AG20443 (cell line): ENCODE measurements at places on chromosomes 1 and 21.

DNA sequence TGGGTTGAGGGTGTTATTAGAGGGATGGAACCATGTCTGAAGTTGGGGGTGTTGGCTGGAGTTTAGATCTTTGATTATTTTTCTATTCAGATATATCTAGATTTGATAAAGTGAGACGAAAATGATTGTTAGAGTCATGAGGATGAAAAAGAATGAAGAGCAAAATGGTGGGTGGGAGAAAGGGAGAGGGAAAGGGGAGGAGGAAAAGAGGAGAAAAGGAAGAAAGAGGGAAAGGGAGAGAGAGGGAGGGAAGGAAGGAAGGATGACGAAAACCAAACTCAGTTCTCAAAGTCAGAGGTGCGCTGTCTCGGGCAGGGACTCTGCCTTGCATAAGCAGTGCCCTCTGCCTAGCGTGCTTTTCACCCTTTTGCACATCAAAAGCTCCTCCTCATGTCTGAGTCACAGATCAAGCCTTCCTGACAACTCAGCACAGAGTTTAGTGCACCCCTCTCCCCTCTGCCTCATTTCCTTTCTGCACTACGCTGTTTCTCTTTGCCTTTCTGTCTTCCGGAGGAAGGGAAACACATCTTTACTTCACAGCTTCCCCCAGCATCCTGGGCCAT lies 225.8 kb upstream of the PROX1 start:
- no peak for DNase-seq

DNA sequence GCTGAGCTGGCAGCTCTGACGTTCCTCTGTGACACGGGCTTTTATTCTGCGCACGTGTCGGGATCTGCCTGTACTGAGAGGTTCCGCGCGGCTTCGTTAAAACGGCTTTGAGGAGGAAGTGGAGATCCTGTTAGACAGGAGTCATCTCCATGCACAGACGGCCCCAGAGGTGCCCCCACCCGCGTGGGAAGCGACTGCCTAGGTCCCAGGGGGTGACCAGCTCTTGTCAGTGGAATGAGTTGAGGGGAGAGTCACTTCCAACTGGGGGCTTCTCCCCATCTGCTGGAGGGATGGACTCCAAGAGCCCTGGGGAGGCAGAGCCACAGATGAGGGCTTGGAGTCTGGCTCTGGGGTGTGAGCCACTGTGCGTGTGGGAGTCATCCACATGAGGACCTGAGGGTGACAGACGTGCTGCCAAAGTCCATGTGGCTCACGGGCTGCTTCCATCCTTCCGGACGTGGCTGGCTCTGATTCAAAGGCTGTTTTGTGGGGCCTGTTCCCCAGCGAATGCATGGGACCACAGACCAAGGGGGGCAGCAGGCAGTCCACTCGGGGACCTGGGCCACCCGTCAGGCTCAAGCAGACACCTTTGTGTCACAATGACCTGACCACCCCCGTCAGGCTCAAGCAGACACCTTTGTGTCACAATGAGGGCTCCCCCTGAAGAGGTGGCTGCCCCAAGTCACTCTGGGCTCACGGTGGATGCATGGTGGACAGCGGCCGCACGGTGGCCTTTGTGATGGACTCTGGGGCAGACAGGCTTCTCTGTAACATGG lies 26.8 kb downstream of the PTTG1IP start:
- peak; percentile 71 for DNase-seq

- DNase-seq: no peak
Observed at GRCh38 chr1:15751717-15752116, 6.9 kb upstream of the FBLIM1 start.

GRCh38 chr21:45126204-45126626 lies 51.8 kb downstream of the ADARB1 start:
- DNase-seq: no peak

GRCh38 chr1:182575540-182576149 lies 13.4 kb downstream of the RNASEL start:
- DNase-seq: peak; percentile 73

DNA sequence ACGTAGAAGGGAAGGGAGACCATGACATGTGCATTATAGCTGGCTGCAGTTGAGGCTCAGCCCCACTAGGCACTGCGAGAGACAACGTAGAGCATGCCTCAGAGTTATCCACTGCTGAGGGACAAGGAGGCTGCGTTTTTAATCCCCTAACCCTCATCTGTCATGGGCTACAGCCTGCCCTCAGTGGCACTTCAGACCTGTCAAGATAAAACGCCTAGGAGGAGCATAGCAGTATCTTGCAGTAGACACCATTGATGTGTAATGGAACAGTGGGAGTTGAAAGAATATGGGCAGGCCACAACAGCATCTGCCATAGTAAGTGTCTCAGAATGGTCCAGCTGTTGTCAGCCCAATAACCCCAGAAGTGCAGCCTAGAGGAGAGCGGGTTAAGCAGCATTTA lies 307.0 kb upstream of the PTBP2 start:
- DNase-seq: no peak

DNA sequence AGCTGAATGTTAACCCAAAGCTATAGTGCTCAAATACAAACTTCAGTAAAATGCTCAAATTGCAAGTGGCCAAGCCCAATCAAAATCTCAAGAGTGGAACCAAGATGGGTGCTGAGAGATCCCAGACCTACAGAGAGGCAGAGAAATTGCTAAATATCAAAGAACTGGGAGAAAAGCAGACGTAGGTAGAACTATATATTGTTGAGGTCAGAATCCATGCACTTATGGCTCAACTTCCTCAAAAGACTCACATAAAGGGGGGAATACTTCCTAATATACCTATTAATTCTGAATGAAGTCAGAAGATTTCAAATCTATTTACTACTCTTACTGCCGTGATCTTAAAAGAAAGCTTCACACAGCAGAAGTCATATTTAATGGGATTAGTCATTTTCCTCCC lies 65.2 kb downstream of the PUM1 start:
- no peak for DNase-seq

- peak; percentile 50 for DNase-seq
Observed at GRCh38 chr1:21669258-21670058, at the start of gene RAP1GAP. Gene RAP1GAP, minus strand, starts transcription at chr1:21669357. Its CDS starts 49,325 bp downstream, at chr1:21620032.

GRCh38 chr1:205062319-205062718 lies 19.3 kb downstream of the CNTN2 start:
- no peak for DNase-seq

DNA sequence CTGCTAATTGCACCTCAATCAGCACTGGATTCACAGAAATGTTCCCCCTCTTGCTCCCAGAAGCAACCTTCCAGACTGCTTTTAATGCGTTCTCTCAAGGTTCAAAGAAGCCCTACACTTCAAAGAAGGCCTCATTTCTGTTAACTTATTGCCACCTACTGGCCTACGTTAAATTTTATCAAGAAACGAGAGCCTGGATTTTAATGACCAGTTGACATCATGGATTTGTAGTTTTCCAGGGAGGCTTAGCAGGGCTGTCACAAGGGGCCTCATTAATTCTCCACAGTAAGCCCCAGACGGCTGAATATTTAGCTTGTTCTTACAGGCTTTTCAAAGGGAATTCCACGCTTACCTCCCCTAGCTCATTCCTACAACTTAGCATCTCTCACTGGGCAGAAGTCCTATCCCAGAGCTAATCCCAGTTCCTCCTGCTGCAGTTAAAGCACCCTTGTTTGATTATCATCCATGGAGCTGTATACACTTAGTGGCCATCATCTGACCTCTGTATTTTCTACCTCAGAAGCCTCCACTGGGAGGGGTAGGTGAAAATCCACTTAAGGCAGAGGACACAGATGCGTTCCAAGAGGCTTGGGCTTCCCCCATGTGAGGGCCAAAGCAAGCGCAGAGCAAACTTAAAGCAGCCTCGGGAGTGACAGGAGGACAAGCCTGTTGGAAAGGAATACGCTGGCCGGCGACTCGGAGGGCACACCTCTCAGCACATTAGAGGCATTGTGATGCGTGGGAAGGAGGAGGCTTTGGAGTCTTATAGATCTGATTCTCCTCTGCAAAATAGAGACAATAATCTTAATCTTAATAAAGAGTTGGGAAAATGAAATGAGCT lies 32.2 kb upstream of the CYP4X1 start:
- no peak for DNase-seq
